ENCODE measurements at places on chromosomes 1 and 21. TPM values are rescaled to one million over a fixed set of nuclear protein-coding genes. Genes with fewer than 3 reads are reported as not detected.

RER1 gene
- total RNA-seq = 108 TPM

RHOC gene
- total RNA-seq = 16.5 TPM

SDHC gene
- total RNA-seq = 14.2 TPM

GRCh38 chr1:25692560-25692959 is 76.0 kb downstream of the MAN1C1 start:
- DNase-seq = peak; percentile 63

GRCh38 chr1:118960026-118960561 is 28.0 kb downstream of the TBX15 start:
- peak; percentile 87 for DNase-seq

DNA sequence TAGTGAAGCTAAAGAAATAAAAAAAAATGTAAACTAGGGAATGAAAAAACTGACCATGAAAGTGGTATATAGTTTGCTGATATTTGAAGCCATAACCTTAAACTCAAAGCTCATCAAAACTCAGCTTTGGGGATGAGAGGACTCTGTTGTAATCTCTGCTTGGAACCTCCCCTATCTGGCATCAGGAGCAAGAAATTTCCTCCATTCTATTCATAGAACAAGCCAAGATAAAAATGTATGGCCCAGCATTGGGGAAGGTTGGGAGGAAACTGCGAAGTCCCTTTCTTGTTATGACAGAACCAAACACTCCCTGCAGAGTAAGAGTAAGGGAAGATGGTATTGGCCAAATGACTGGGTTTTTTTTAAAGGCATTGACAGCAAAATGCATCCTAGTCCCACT is 35.6 kb downstream of the MCOLN2 start:
- no peak for DNase-seq

Data from Karpas-422 (cell line).